Activated CD8-positive, alpha-beta memory T cell treated with anti-CD3 and anti-CD28 coated beads for 4 hours (primary cell): ENCODE measurements at places on chromosomes 5 and 9.

GRCh38 chr9:125150349-125151245, 7.3 kb upstream of the SCAI start:
- no peak for DNase-seq

- no peak for DNase-seq
Measured at GRCh38 chr9:81112627-81113452, 576.5 kb downstream of the TLE1 start.

DNA sequence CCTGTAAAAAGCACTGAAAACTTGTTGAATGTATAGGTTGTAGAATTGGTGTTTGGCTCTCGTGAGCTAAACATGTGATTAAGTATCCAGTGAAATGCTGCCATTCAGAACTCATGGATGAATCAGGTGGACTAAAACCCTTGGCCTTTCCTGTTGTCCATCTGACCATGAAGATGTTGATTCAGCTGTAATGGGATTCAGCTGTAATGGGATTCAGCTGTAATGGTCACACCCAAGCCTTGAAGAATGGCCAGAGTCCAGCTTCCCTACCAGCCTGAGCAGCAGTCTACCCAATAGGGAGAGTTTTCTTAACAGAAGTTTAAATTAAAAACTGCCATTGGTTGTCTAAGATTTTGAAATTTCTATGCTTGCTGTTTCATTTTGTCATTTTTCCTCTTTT, 18.1 kb downstream of the MAMDC2 start:
- no peak for DNase-seq

GRCh38 chr9:134698587-134699342, 57.2 kb downstream of the COL5A1 start:
- DNase-seq = no peak

- DNase-seq = no peak
Measured at GRCh38 chr5:177473443-177474001, at the start of gene DBN1. Gene DBN1, minus strand, starts transcription at chr5:177473634. Its CDS starts 113 bp downstream, at chr5:177473521.
